Right lobe of liver (tissue), 6 donors: ENCODE measurements at places on chromosomes 12 and 14.

DNA sequence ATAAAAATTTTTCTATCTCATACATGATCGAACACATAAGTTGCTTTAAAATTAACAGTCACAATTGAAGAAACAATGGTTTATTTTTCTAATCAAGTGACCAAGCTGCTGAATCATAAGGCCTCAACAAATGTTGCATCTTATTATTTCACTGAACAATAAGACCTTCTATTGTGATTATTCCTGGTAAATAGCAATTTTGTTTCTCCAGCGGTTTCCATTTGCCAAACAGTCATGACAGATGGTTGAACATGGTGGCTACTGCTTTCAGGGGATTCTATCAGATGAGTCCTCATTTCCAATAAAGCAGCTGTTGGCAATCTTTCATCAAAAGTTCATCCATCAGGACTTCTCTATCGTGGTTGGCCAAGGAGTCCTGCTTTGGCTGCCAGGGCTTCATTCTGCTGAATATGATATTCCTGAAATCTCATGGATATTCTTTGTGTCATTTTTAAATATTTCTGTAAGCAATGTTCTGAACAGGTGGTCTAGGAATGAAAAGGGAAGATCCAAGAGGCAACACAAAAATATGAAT, 13.0 kb downstream of the TOMM20L start:
- DNase-seq, result no peak

DNA sequence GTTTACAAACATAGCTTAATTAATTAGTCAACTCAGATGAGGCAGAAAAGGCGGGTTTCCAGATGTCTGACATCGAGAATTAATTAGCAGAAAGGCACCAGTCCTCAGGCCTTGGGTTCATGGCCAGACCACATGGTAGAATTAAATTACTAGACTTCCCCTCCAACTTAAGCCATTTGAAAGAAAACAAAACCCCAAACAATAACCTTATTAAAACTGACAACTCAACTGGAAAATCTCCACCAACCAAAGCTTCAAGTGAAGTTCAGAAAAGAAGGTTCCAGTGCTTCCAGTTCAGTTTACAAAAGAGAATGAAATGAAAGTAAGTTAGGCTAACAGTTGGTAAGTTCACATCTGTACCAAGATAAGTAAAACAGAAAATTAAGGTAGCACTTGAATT, 349.5 kb downstream of the GRIN2B start:
- DNase-seq, result no peak

DNA sequence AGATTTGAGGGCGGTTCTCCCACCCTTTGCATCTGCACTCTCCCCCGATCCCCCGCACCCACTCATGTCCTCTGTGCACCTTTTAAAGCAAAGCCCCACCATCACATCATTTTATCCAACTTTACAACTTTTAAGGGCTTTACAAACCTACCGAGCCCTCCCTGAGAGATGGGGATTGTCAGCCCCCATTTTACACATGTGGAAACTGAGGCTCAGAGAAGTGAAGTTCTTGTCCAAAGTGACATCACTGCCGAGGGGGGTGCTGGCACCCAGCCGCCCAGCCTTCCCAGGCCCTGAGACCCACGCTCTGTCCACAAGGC, 334.2 kb downstream of the MED13L start:
- DNase-seq, result no peak

DNA sequence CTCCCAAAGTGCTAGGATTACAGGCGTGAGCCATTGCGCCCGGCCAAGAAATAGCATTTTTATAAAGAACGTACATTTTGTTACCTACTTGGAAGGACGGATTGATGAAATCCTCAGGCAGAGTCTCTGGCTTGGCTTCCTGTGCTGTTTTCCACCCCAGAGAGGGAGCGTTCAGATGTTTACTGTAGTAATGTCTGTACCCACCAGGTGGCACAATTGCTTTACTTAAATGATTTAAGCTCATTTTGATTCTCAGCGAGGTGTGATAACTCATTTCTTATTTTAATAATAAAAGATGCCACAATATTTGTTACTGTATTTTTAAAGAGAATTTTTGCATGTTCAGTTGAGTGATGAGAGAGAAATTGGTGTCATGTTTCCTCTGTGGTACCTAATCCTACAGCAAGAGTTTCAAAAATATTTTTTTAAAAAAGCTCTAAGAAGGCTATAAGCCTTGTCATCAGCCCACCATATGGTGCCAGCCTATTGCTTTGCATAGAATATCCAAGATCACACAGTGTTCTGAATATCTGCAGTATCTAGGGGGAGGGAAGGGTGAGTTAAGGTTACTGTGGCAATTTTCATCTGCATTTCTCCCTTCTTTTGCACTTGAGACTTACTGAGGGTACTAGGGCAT, 82.6 kb upstream of the TRAF3 start:
- DNase-seq, result no peak

DNA sequence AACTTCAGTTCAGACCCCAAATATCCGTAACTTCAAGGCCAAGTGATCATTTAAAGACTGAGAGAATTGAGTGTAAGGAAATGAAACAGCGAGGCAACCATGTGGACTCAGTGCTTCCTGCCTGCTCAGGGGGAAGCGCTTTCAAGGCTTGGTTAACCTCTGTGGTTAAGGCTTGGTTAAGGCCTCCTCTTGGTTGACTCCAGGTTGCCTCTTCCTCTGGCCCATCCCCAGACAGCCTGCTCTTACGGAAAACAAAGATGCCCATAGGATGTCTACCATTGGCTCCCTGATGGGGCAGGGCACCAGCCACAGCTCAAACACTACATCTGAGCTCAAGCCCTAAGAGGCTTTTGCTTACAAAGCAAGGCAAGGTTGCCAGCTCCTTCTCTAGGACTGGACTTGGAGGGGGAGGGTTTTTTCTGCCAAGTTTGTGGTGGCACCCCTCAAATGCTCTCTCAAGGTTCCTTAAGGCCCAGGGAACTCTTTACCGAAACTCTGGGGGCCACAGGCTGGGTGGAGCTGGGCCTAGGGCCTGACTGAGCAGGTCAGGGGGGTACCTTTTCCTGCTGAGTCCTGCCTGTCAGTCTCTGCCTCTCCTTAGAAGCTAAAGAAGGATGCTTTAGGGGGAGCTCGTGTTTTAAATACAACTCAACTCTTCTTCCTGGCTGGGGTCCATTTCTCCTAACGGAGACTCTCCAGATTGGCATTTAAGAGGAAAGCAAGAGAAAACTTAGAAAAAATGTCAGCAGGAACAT, 13.7 kb downstream of the COL2A1 start:
- DNase-seq, result no peak

GRCh38 chr14:30620178-30620577, 1.9 kb upstream of the SCFD1 start:
- DNase-seq, result no peak

DNA sequence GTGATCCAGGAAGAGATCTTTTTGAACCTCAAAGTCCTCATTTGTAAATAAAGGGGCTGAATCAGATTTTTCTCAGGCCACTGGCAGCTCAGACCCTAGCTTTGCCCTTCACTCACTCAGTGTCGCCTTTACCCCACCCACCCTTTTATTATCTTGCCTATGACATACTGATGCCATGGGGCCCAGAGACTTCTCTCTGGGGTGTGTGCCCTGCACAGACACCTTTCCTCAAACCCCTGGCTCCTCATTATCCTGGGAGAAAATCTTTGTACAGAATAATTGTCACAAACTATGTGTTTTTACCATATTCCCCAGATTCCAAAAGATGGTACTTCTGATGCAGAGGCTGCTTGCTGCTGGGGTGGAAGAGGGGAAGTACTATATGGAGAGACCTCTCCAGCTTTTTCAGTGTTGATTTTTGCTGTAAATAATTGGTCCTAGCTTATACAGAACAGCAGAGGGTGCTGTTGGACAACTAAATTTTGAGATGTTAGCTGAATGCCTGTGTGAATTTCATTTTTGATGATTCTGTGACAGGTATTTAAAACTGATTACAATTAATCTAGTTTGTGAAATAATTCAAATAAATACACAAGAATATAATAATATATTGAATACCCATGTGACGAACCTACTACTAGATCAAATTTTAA, 53.9 kb upstream of the DCD start:
- DNase-seq, result no peak

DNA sequence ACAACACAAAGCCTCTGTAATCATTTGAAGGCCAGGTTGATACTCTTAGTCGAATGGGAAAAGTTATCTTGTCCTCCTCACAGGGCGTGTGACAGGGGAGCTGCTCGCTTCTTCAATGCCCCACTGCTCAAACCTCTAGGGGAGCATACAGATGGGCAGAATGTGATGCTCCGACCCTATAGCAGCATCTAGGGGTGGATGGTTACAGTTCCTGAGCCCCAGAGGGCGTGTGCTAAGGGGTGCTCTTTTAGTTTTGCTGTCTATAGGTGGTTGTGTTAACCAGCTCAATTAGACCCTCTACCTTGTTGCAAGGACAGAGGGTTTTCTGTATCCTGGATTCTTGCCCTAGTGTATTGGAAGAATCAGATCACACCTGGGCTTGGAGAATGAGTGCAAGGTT, 47.8 kb downstream of the HSD17B6 start:
- no peak for DNase-seq

GRCh38 chr14:106843951-106844483, 1317.6 kb downstream of the TMEM121 start:
- DNase-seq, result no peak

- DNase-seq, result no peak
Measured at GRCh38 chr12:69570545-69571399, 14.5 kb upstream of the CCT2 start.

DNA sequence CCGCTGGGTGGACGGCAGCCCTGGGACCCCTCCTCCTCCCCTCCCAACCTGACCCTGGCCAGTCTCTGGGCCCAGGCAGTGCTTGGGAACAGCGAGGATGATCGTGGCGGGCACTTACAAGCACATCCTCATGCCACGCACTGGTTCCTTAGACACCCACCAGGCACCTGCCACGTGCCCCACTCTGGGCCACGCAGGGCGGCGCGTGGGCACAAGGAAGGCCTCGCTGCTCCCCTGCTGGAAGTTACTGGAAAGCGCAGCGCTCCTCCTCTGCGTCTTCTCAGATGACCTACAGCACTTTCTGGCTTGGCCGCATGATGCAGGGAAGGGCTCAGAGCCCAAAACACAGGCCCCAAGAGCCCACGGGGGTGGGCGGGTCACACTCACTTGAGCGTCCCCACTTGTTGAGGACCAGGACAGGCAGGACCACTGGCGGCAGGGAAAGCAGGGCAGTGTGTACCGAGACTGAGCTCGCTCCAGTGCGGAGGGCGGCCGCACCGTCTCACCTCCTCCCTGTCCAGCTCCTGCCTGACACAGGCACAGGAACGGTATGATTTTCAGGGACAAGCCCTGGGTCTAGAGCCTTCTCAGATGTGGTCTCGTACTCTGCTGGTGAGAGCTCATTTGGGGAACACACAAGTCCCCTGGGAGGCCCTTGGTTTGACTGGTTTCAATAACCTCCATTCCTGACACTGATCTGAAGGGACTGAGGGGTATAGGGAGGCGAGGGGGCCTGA, 128.3 kb upstream of the EVL start:
- no peak for DNase-seq

GRCh38 chr12:82029936-82030335, 270.8 kb upstream of the PPFIA2 start:
- no peak for DNase-seq

DNA sequence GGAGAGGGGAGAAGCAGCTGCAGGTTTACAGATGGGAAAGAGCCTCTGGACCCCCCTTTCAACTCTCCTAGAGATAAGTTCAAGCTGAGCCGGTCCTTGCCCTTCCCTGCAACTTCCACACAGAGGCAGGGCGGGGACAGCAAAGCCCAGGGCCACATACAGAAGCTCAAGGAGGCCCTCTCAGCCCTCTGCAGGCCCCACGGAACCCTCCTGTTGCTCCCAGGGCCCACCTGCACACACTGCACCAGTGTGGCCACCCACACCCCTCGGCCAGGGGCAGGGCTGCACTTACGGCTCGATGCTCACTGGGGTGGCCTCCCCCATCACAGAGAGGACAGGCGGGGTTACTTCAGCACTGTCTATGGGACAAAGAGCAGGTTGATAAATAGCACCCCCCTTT, 13.0 kb upstream of the PNMA1 start:
- DNase-seq, result no peak

DNA sequence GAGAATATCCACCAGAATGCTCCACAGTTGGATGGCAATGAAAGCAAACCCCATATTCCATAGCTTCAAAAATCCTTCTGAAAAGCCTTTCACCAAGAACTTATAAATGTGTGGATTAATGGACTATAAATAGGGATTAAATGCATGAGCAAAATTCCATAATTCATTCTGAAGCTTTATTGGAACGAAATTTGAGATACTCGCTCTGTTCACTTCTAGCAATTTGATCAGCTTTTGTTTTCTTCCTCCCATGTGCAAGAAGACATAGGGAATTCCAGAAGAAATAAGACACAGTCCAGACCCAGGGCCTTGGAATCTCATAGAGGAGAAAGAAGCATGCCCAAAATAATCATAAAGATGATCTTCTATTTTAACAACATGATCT, 285.9 kb upstream of the TMPO start:
- DNase-seq, result no peak

DNA sequence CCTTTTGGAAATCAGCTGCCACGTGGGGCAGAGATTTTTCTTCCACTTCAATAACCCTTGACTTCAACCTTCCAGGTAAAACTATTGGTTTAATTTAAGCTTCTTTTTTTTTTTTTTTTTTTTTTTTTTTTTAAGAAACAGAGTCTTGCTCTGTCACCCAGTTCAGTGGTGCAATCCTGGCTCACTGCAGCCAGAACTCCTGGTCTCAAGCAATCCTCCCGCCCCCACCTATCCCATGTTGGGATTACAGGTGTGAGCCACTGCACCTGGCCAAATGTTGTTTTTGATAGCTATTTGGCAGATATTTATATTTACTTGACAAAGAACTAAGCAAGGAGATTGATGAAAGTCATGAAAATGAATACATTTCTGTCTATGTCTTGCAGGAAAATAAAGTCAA, 65.1 kb downstream of the SINHCAF start:
- no peak for DNase-seq

DNA sequence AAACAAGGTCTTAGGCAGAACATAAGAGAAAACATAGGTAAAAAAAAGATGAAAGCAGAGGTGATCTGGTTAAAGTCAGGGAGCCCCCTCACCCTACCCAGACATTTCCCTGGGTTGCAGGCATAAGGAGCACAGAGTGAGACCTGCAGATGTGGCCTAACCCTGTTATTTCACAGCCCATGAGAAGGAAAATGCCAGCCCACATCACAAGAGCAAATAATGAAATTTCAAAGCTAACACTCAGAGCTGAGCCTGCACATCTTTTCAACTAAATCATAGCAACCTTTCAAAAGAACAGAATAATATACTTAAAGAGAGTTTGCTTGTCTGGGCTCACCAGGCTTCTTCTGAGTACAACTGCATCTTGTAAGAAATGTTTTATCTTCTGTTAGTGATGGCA, 295.4 kb downstream of the RPAP3 start:
- no peak for DNase-seq
